ENCODE measurements at places on chromosomes 11 and 22.

GRCh38 chr11:92131289-92131865 is 93.2 kb upstream of the FAT3 start:
- DNase-seq = no peak

DNA sequence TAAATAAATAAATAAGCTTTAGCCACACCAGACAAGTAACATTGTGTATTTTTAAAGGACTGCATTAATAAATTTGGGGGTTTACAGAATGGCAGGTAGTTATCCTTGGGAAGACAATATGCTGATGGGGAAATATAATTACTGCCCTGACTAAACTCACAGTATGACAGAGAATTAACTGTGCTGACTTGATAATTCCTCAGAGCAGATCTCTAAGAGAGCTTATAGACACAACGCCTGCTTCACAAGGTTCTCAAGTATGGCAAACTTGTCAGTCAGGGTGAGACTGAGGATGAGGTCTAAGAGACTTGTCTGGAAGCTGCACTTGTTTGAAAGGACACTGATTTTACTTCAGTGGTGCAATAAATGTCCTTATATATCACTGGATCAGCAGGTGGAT is 3.3 kb downstream of the OR51B4 start:
- DNase-seq = no peak

DNA sequence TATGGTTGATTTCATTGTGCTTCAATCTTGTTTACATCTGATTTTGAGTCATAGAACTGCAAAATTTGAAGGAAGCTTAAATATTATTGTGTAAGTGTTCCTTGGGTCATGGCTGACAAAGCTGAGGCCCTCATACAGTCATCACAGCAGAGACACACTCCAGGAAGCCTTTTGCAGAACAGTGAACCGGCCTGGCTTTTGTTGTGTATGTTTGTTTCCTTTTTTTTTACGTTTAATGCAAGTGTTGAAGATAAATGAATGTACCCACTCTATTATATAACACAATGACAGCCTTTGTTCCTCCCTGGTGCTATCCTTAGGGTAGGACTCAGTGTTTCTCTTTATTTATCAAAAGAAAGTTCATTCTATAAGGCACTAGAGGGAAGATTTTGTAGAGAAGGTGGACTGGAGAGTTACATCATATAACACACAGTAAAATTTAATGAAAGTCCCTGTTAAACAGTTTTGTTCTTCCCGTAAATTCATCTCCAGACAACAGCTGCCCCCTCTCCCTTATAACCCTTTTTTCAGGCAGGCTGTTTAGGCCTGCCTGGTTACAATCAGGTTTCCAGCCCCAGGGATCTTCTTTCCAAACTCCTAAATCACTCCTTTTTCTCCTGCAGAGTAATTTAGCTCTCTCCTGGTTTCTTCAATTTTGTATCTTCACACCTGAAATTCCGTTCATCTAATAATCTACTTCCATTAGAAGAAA is 34.3 kb upstream of the CSTF3 start:
- DNase-seq = no peak

GRCh38 chr11:1691026-1691877 is 5.7 kb upstream of the KRTAP5-6 start:
- DNase-seq = no peak

- DNase-seq = no peak
These were observed 25.5 kb downstream of the PAAF1 start for GRCh38 chr11:73902303-73902702.

- DNase-seq = no peak
These were observed 36.5 kb downstream of the APOL1 start for GRCh38 chr22:36289406-36289870.

- no peak for DNase-seq
These were observed 835 bp upstream of the MYOD1 start for GRCh38 chr11:17718510-17718962.
